Activated T-cell treated with anti-CD3 and anti-CD28 coated beads, Interleukin-2, amount 50 U/mL, for 72 hours (primary cell): ENCODE measurements at places on chromosomes 13 and 19.

GRCh38 chr13:41546372-41547190 lies 89.2 kb downstream of the RGCC start:
- no peak for DNase-seq

GRCh38 chr13:111897846-111898215 lies 169.1 kb upstream of the SOX1 start:
- DNase-seq, result no peak

DNA sequence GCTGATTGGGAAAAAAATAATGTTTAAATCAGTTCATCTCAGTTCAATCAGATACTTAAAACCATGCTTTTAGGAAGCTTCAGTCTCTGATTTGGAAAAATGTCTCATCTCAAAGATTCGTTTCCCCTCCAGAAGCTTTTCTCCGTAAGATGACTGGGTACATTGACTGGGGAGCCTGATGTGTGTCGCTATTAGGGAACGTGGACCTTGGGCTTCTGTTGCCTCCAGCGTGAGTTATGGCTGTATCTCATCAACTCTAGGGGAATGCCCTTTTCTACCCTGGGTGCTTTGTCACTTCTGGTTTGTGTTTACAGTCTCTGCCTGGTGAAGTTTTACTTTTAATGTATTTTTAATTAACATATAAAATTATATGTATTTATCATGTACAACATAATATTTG lies 635.5 kb upstream of the GPC6 start:
- no peak for DNase-seq

GRCh38 chr13:96824140-96824539 lies 170.1 kb downstream of the OXGR1 start:
- no peak for DNase-seq

GRCh38 chr13:111228262-111229144 lies 91.9 kb upstream of the TEX29 start:
- DNase-seq, result no peak

DNA sequence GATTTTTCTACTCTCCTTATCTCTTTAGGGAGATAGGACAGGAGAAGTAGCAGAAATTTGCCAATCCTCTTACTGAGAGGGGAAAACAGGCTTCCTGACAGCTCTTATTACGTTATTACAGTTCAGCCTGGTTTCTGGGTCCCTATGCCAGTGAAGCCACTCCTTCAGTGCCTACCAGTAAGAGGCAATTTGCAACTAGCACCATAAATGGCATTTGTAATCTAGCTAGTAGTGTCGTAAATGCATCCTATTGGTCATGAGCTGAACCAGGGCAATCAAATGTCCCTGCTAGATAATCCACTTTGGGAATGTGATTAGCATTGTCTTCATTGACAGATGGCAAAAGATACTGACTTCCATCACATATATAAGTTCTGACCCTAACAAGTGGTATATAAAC lies 428.8 kb downstream of the DCT start:
- no peak for DNase-seq

DNA sequence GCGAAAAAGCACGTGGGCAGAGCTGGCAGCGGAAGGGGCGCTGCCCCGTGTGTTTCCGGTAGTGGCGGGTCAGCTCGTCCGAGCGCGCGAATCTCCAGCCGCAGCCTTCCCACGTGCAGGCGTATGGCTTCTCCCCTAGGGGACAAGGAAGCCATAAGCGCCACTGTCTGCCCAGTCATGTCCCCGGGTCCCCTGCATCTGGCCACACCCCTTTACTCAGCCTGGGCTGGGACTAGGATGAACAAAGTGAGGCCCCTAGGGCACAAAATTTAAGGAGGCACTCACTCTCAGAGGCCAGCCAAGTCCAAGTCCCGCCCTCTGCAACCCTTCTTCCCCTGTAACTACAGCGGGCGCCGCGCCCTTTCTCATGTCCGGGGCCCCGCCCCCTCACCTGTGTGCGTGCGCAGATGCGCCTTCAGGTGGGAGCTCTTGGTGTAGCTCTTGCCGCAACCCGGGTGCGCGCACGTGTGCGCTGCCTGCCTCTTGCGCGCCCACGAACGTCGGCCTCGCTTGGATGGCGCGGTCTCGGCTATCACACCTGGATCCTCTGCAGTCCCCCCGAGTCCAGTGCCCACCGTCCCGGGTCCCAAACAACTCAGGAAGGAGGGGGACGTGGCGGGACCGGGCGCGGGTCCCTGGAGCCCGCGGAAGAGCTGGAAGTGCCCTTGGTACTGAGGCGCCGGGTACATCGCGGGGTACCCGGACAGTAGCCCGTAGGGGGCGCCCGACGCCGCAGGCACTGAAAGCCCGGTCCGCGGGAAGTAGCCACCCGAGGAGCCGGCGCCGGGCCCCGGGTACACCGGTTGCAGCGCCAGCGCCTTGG lies 1.9 kb downstream of the KLF1 start:
- DNase-seq, result peak; percentile 96

- DNase-seq, result no peak
Measured at GRCh38 chr13:49052813-49053212, 77.1 kb downstream of the FNDC3A start.

DNA sequence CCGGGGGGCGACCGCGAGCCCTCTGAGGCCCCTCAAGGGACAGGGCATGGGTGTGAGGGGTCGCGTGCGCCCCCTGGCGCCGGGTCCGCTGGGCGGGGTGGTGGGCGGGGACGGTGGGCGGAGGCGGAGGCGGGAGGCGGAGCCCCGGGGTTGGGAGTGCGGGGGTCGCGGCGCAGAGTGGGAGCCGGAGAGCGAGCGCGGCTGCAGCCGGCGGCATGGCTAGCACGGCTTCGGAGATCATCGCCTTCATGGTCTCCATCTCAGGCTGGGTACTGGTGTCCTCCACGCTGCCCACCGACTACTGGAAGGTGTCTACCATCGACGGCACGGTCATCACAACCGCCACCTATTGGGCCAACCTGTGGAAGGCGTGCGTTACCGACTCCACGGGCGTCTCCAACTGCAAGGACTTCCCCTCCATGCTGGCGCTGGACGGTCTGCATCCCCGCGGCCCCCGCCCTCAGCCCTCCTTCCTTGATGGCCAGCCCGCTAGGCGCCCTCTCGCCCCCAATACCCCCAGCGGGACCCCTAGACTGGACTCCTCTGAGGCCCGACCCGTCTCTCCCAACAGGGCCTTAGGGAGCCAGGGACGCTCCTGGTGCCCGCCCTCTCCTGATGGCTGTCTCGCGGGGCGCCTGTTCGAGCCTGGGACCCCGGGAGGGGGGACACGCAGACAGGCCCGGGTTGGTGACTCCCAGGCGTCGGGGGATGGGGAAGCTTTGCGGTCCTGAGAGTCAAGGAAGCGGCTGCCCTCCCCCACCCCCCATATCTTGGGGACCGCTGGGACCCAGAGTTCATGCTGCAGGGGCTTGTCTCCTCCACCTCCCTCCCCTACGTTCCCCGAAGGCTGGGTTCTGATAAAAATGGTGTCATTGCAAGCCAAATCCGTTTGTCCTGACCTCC lies at the start of gene CLDN10:
Gene CLDN10 (plus strand): TSS at position 182 of the 903 bp plus-strand sequence. CDS start 34 bp downstream, at position 216.
- DNase-seq, result peak; percentile 12

DNA sequence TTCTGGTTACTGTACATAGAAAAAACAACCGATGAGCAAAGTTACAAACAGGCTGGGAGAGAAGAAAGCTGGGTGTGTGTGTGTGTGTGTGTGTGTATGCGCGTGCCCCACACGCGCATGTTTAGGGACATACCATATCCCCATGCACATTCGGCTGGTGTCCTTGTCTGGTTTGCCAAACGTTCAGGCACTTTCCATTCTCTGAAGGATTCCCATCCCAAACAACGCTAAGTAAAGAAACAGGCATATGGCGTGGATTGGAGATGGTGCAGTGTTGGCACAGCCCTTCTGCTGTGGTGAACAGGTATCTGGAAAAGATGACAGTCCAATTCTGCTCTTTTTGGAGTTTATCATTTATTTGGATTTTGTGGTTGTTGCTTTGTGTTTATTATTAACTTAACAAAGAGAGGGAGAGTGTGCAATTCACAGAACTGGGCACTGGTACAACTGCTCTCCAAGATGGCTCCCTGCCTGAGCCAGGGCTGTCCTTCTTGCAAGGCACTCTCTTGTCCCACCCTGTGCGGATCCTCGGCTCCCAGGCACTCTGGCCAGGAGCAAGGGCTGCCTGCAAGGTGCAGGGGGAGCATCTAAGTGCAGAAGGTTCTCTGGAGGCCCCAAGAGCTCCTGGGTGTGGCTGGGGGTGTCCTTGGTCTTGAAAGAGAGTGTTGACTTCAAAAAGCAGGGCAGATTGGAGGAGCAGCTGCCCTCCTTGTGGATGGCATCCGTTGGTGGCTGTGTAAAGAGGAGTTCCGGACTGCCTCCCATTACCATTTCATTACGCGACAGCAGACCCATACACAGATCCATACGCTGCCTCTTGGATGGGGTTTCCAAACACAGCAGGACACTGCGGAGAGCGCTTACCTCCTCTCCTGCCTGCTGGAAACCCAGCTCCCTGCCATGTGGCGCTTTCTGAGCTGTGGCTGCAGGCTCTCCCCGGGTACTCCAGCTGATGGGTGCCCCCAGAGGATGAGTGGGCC lies 263.1 kb downstream of the ZNF536 start:
- DNase-seq, result no peak

GRCh38 chr19:49879243-49879963 lies 1.9 kb downstream of the TBC1D17 start:
- no peak for DNase-seq

- DNase-seq, result no peak
Measured at GRCh38 chr13:62653371-62653770, 1237.7 kb upstream of the PCDH20 start.

- DNase-seq, result no peak
Measured at GRCh38 chr13:103403148-103403740, 337.0 kb upstream of the SLC10A2 start.

GRCh38 chr13:98986226-98986846 lies 8.5 kb upstream of the DOCK9 start:
- no peak for DNase-seq

DNA sequence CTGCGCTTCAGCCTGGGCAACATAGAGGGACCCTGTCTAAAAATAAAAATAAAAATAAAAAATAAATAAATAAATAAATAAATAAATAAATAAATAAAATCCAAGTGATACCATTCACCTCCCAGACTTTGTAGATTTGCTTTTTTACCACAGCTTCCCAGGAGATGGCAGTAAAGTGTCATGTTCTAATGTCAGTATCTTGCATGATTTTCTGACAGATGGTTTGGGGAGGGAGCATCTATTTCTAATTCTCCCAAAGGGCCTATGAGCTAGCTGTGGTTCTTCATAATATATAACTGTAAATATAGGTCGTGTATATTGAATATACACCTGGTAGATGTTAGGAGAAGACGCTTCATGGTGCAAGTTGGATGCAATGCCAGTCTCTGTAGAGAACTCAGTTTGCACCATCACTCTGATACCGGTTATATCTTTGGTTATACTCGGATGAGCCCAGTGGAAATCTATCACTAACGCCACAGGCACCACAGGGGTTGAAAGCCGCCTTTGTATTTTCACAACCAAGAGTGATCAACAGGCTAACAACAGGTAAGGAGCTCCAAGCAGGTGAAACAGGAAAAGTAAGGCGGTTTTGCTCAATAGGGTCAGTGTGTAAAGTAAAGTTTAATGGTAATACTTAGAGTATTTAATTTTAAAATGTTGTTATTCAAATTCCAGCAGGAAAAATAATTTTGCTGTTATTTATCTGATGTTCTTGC lies 13.9 kb downstream of the APLP1 start:
- DNase-seq, result no peak

- DNase-seq, result peak; percentile 93
Measured at GRCh38 chr19:34404109-34404909, at the start of gene PDCD2L. PDCD2L (plus strand) TSS chr19:34404399; CDS start chr19:34404431, 32 bp downstream.

DNA sequence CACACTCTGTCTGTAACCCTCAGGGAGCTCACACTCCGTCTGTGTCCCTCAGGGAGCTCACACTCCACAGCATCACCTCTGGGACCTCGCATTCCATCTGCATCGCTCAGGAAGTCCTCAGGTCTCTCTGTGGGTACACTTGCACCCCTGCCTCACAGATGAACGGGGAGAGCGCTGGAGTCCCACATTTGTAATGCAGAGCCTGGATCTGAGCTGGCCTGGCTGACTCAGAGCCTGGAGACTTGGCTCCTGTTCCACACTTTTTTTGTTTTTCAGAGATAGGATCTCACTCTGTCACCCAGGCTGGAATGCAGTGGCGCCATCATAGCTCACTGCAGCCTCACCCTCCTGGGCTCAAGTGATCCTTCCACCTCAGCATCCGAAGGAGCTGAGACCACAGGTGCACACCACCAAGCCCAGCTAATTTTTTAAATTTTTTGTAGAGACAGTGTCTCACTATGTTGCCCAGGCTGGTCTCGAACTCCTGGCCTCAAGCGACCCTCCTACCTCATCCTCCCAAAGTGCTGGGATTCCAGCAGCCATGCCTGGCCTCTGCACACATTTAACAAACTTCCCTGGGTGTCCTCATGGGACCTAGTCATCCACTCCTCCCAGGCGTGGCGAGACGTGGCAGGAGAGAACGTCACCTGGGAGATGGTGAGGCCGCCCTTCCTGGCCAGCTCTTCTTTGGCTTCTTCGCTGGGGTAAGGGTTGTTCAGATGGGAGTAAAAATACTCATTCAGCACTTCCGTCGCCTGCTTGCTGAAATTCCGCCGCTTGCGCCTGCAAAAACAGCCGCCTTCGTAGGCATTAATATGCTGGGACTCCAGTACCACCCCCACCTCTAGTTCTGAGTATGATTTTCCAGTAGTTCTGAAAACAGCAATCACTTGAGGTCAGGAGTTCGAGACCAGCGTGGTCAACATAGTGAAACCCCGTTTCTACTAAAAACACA lies 31.0 kb downstream of the CILP2 start:
- no peak for DNase-seq

- DNase-seq, result no peak
Measured at GRCh38 chr13:64819081-64819480, 2411.1 kb downstream of the PCDH9 start.
